SW480 (cell line): ENCODE measurements at places on chromosomes 6 and 20.

- DNase-seq: no peak
Measured at GRCh38 chr6:168507297-168507696, 66.3 kb downstream of the SMOC2 start.

DNA sequence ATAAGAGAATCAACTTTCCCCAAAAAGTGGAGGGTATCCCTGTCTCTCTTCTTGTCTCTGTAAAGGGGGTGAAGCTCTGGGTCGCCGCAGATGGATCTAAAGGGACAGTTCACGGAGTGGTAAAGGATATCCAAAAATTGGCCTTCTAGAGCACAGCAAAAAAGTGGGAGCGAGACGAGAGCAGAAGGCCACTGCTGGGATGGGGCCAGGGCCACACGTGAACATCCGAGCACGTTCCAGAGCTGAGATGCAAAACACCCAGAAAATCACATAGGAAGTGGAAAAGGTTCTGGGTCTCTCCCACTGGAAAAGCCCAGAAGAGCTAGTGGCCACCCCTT, 837 bp downstream of the TRAM2 start:
- no peak for DNase-seq

- DNase-seq: no peak
Measured at GRCh38 chr6:85892346-85892745, 249.7 kb upstream of the SYNCRIP start.

GRCh38 chr20:50338479-50339391, 148.1 kb downstream of the CEBPB start:
- DNase-seq: no peak

DNA sequence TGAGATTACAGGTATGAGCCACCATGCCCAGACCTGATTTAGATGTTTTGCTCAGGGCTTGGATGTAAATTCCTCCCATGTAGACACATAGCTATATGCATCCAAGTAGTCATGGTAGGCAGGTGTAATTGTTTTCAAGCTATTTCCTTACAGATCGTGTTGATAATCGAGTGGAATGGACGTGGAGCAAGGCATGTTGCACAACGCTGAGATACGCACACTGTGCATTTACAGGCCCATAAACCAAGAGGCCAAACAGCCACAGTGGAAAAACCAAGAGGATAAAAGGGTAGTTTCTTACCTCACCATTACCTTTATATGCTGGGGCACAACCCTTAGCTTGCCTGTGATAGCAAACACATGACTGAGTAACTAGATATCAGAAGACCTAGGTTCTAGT, 51.0 kb upstream of the ADGRF1 start:
- DNase-seq: no peak

DNA sequence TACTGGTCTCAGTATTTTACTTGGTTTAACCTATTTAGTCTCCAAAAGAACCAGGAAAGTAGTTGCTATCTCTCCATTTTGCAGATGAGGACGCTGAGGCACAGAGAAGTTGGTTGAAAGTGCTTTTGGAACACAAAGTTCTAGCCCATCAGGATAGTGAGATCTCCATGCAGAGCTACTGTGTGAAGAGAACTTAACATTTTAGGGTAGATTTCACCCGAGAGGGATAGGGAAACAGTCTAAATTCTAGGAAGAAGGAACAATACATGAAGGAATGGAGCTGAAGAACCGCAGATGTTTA, 65.1 kb downstream of the PHACTR2 start:
- DNase-seq: no peak

DNA sequence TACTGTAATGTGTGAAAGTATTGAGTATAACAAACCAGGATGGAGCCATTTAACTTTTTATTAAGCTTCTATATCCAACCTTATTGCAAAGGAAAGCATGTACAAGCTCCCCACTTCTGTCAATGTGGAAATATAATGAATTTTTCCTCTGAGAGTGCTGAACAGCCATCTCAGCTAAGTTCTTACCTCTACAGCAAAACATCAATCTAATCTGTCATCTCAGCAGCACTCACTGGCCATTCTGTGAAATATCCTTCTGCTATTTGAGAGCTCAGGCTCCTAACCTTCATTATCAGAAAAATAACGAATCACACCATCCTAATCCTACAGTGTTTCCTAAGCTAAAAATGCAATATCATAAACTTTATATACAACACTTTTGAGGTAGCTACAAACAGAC, 194.0 kb upstream of the RNF217 start:
- no peak for DNase-seq

DNA sequence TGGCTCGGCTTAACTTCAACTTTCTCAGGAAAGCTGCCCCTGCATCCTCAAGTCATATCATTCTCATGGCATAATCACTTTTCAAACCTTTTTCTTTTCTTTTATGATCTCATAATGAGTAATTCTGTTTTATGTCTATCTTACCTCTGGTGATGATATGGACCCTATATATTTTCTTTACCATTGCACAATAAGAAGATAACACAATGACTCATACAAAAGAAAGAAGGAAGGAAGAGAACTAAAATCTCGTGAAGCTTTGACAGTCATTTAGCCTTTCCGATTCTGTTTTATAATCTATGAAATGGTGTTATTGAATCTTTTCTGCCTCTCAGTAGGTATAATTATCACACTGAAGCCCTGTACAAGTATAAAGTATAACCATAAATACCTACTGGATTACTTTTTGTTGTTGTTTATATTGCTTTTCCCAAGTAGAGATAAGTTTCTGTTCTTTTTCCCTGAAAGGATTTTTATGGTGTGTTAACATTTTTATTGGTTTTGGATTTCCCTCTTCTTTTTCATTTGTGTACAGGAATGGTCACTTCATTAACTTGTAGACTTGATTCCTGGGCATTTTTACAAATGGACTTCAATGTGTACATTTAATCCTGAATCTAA, 300.9 kb downstream of the LAMA2 start:
- DNase-seq: no peak

DNA sequence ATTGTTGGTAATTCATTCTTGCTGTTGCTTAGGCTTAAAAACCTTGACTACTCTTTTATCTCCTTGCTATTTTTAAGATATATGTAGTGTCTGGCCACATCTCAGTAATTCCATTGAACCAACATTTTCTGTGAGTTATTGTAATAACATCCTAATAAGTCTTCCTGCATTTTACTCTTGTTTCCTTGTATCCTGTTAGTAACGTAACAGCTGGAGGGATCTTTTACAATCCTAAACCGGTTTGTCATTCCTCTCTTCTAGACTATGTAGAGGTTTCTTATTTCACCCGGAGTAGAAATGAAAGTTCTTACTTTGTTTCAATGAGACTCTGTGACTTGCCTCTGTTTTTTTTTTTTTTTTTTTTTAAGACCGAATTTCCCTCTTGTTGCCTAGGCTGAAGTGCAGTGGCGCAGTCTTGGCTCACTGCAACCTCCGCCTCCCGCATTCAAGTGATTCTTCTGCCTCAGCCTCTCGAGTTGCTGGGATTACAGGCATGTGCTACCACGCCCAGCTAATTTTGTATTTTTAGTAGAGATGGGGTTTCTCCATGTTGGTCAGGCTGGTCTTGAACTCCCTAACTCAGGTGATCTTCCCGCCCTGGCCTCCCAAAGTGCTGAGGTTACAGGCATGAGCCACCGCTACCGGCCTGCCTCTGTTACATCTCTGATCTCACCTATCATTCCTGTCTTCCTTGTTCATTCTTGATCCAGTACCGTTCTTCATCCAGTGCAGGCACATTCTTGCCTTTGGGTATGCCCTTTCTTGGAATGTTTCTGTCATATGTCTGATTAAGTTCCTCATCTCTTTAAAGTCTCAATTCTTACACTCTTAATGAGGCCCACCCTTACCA, 44.7 kb downstream of the NCOA3 start:
- no peak for DNase-seq

- DNase-seq: peak; percentile 78
Measured at GRCh38 chr20:341682-342081, 5.2 kb upstream of the NRSN2 start.

- no peak for DNase-seq
Measured at GRCh38 chr20:39057911-39058310, 95.8 kb downstream of the DHX35 start.

- DNase-seq: no peak
Measured at GRCh38 chr20:53298260-53298659, 295.4 kb downstream of the ZNF217 start.

GRCh38 chr6:42368181-42368580, 83.5 kb downstream of the TRERF1 start:
- no peak for DNase-seq

- no peak for DNase-seq
Measured at GRCh38 chr20:37274851-37275524, 13.4 kb upstream of the GHRH start.

- no peak for DNase-seq
Measured at GRCh38 chr20:57103146-57103800, 163.2 kb downstream of the BMP7 start.

GRCh38 chr6:160221423-160221822, 37.2 kb downstream of the SLC22A2 start:
- DNase-seq: peak; percentile 41

GRCh38 chr20:36613974-36614373, 8.4 kb downstream of the RAB5IF start:
- DNase-seq: no peak

- DNase-seq: no peak
Measured at GRCh38 chr20:51597389-51598231, 55.1 kb upstream of the NFATC2 start.

DNA sequence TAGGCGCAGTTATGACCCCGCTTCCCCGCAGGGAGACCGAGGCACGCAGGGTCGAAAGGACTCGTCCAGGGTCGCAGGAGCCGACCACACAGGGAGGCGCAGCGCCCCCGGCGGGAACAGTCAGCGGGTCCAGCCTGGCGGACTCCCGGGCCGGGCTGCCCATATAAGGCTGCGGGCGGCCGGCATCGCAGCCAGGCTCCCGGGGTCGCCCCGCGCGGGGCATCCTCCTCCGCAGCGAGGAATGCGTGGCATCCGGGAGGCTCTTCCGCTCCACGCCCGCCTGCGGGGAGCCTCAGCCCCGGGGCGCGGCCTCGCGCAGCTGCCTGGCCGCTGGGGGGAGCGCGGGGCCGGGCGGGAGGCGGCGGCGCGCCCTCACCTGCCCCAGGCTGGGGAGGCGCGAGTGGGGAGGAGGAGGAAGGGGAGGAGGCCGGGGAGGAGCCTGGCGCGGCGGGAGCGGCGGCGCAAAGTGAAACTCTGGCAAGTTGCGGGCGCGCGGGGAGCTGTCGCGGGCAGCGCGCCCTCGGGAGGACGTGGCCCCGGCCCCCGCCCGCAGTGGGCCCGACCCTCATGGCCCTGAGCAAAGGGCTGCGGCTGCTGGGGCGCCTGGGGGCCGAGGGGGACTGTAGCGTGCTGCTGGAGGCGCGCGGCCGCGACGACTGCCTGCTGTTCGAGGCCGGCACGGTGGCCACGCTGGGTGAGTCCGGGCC, at the start of gene SYNJ2:
Gene SYNJ2 (plus strand): TSS at position 469 of the 707 bp plus-strand sequence. CDS start 99 bp downstream, at position 568.
- peak; percentile 84 for DNase-seq

- peak; percentile 40 for DNase-seq
Measured at GRCh38 chr6:144585217-144585814, 300.2 kb downstream of the UTRN start.

DNA sequence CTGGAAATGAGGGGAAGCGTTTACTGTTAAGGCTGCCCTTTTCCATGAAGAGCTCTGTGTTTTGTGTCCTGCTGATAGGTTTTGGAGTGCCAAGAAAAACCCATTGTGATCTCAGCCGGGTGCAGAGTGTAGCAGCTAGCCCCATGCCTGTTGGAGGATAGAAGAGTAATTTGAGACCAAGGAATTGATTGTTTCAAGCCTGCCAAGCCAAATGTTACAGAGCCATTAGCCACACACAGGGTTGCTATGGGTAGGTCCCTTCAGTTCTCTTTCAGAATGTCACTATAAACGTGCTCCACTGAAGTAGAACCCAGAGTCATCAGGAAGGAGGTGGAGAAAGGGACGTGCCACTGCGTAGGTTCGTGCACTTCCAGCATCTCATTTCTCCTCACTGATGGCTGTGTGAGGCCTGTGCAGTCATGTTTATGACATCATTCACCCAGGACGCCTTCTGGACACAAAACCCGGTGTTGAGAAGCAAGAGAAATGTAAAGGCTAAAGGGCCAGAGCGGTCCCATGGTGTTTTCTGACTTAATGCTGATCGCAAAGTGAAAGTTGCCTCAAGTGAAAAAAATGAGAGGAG, 6.6 kb downstream of the GMPR start:
- DNase-seq: no peak
